ENCODE measurements at places on chromosomes 4 and X.

DNA sequence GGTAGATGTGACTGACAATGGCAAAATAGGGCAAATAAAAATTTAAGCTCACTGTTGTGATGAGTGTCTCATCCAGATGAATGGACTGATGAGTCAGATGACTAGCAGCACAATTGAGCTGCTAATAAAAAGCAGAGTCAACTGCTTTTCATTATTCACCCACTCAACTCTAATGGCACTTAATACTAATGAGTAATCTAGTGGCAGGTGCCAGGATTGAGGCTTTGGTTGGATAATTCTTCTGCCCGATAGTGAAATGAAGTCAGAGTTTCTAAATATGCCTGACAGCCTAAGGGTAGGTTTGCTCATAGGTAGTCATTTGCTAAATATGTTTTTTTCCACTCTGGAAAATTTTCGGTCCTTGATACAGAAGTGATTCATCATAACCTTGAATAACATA, 10.4 kb downstream of the OGT start:
- DNase-seq = no peak

DNA sequence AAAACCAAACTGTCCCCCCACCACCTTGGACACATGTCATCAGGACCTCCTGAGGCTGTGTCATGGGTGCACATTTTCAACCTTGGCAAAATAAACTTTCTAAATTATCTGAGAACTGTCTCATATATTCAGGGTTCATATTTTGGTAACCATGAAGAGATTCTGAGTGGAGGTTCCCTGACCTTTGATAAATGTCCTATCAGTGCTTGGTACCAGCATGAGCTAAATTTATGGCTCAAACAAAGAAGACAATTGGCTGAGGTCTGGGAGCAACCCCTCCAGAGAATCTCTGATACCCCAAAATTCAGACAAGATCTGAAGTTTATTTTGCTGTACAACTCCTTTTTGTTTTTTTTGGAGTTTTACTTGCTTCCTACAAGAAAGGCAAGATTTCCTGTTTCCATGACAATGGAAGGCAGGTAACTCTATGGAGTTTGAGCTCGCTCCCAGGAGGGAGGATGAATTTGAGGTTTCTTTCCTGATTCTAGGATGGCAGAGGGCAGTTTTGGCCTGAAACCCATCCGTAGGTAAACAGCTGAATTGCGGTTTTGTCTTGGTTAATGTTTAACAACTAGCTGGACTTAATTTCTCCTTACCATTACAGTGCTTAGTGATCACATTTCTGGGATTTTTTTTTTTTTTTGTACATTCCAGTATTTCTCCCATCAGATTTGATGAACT, 14.5 kb downstream of the UGT2B15 start:
- DNase-seq = no peak

- DNase-seq = no peak
Measured at GRCh38 chr4:86117705-86118302, 242.0 kb downstream of the MAPK10 start.

GRCh38 chrX:56746996-56747395, 18.0 kb downstream of the NBDY start:
- no peak for DNase-seq

DNA sequence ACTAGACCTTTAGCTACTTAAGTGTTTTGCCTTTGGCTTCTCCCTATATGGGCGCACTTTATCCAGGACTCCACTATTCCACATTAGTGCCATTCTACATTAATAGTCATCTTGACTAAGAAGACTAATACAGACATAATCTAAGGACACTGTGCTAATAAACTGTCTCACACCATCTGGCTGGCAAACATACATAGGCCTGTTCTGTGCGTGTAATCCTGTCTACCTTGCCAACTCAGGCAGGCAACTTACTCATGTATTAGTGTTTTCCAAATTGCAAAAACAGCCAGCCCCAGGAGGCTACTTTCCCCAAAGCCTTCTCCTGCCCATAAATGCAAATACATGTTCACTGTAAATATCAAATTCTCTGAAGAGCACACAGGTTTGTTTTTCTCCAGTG, 587.3 kb downstream of the TMA16 start:
- no peak for DNase-seq

GRCh38 chr4:115505326-115505725, 391.9 kb upstream of the NDST4 start:
- no peak for DNase-seq

DNA sequence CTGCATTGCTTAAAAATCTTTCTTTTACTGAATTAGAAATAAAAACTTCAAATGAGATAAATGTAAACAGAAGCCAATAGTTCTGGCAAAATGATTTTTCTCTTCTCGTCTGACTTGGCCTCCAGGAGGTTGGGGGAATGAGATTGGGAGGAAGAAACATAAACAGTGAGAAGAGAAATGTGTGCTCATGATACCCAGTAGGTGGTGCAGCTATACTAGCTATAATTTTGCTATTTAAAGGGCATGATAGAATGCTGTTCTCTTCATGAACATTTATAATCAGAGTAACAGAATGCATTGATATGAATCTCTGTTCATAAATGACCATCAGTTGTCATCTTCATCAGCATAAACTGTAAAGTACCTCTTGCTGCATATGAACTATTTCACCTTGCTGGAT, 85.5 kb downstream of the TACR3 start:
- peak; percentile 49 for DNase-seq

GRCh38 chr4:143282211-143282707, 54.4 kb upstream of the GAB1 start:
- no peak for DNase-seq

DNA sequence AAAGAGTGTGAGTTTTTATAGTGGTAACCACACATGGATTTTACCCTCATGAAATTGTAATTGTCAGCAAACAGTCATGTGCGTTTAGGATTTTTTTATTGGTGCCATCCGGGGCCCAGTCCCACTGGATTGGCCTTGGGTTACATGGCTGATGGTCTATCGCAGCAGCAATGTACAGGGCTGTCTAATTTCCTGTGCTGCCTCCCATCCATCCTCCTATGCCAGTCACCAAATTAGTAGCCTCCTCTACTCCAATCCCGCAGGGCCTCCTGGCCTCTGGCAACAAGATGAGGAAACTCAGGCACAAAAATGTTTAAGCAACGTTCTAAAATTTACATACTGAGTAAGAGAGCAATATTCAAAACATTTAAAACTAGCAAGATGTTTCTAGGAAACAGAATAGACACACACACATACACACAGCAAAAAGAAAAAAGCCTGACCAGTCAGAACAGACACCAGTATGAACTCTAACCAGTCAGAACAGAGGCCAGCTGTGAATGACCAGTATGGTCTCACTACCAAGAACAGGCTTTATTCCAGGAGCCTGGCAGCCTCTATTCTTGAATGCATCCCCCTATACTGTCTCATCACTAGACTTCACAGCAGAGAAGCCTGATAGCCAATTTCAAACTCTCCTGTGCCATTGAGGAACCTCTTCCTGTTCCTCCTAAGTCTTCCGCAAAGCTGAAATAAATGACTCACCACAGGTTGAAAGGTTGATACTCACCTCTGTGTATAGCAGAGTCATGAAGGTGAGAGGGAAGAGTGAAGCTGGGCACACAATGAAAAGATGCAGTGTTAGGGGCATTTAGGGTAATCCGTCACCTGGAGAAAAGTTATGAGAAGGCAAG, 42.6 kb downstream of the CHRNA9 start:
- DNase-seq = no peak

GRCh38 chr4:127155116-127155515, 477.6 kb upstream of the INTU start:
- no peak for DNase-seq

DNA sequence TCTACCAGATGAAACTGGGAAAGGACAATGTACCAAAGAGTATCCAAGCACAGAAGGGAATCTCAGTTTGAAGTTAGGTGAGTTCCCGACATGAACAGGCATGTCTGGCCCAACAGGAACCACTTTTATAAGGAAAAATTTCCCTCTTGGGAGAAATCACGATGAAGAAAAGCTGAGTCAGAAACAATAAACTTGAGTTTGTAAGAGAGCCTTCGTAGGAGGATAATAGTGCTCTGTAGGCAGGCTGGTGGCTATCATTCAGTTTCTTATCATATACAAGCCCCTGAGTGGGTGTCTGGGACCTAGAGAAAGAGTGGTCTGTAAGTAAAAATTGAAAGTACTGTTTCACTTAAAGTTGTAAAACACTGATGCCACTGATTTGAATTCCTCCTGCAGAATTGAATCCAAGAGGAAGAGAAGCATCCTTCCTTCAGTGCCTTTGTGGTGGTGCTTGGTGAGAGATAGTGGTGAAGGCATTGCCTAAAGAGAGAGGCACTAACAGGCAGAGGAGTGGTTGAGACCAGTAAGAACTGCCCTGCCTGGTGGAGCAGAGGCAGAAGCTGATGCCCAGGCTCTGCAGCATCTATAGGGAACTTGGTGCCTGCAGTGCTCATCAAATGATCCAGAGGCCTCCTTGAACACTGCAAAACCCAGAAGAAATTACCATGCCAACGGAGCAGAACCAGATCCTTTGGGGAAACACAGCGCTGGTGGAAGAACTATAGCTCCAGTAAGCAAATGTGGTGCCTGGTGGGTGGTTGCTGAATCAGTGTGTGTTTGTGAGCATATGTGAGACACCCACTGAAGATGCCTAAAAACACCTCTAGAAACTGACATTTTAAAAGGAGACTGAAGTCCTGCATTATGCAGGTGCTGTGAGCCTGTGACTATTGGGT, 31.7 kb upstream of the METAP1 start:
- no peak for DNase-seq

DNA sequence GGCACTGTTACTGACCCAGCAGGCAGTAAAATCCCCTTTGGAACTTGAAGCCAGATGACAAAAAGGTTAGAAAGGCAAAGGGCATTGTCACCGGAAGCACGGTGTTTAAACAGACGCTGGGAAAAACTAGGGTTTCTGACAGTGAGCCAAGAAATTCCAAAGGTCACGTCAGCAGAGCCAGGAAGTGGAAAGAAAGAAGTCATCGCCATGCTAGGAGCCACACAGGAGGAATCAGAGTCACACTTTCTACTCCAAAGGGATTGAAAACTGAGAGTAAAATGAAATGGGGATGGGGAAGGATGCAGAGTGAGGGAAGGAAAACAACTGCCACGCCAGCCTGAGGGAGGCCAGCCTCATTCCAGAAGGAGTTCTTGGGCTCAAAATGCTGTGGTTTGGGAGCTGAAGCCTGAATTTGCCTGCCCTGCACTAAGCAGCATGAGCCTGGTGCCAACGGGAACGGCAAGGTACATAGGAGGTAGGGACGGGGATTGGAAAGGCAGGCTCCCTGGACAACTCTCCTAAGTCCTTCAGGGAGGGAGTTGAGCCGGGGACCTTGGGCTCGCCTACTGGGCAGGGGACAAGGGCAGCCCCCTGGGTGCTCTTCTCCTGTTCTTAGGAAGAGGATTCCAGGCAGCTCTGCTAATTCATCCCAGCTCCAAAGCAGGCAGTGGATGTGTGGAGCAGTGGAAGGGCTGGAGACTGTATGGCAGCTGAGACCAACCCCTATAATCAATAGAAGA, 66.8 kb downstream of the SOWAHB start:
- DNase-seq = peak; percentile 62

- DNase-seq = peak; percentile 29
Measured at GRCh38 chr4:153785910-153786721, 2.8 kb downstream of the SFRP2 start.

GRCh38 chr4:184331268-184331995, 113.8 kb upstream of the ENPP6 start:
- peak; percentile 96 for DNase-seq

DNA sequence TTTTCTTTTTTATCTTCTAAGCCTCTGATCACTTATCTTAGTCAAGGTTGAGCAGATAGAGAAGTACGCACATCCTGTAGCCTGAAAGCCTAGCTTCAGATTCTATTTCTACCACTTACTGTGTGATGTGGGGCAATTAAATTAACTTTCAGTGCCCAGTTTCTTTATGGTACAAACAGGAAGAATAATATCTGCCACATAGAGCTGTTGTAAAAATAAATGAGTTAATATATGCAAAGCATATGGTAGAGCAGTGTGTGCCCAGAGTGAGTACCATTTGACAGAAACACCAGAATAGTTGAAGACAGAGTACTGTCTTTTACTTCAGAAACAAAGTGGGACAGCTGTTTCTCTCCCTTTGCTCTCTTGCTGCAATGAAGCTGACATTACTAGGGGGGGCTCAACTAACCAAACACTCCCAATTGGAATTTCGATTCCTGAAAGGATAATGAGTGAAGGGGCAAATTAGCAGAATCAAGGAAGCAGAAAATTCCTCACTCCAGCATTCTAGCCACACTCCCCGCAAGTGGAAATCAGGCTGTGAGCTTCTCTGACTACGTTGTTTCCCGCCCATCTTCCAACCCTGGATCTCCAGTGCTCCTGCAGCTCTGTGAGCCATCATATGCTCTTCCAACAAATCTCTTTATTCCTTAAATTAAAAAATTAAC, 80.4 kb downstream of the MAPK10 start:
- DNase-seq = no peak

DNA sequence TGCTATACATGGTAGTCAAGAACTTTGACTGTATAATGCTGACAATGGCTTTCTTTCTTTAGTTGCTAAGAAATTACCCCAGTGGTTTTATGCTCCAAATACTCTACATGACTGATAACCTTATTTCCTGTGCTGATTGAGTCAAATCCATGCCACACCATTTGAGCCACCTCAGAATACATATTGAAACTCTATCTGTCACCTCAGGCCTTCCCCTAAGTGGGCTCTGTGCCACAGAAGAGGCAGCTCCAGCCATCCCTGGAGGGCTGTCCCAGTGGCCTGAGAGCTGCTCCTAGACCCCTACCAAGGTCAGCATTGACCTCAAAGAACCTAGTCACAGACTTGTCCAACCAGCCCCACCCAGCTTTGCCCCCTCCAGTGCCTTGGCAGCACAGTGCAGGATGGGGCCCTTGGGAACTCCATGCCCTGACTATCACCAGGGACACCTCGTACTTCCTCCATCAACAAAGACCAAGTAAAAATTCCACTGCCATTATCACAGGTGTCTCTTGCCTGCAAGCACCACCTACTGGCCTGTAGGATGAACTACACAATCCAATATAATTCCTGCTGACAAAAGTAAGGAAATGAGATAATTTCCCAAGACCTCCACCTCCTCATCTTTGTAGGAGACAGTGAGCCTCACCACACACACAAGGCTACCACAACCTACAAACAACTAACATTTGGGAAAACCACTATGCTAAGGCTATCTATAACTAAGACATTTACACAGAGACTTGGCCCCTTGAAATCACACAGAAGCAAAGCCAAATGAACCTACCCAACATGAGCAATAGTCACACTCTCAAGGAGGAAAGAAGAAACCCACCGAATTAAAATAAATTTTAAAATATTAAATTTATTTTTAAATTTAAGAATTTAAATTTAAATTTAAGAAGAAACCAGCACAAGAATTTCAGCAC, 239.9 kb downstream of the NKX6-1 start:
- DNase-seq = no peak

- DNase-seq = peak; percentile 75
Measured at GRCh38 chr4:2948895-2949781, 14.1 kb downstream of the NOP14 start.

GRCh38 chr4:124884316-124884715, 171.8 kb upstream of the ANKRD50 start:
- DNase-seq = no peak

GRCh38 chrX:39734174-39734776, 363.5 kb downstream of the BCOR start:
- DNase-seq = peak; percentile 88

DNA sequence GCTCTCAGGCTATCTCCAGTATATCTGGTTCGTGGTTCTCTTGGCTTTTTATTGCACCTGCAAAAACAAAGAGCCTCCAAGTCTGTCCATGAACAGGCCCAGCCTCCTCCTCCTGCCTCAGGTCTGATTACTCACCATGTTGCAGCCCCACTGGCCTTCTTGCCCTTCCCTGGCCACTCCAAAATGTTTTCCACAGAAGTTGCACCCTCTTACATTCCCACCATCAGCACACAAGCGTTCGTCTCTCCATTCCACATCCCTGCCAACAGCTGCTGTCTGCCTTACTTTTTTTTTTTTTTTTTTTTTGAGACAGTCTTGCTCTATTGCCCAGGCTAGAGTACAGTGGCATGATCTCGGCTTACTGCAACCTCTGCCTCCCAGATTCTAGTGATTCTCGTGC, 86.7 kb downstream of the RFC1 start:
- DNase-seq = no peak

Measured in T47D (cell line).